Activated CD8-positive, alpha-beta memory T cell treated with anti-CD3 and anti-CD28 coated beads for 4 hours (primary cell): ENCODE measurements at places on chromosomes 7 and 10.

- no peak for DNase-seq
Observed at GRCh38 chr7:11216276-11216675, 242.6 kb downstream of the PHF14 start.

- no peak for DNase-seq
Observed at GRCh38 chr10:22620140-22620857, 94.1 kb downstream of the PIP4K2A start.

DNA sequence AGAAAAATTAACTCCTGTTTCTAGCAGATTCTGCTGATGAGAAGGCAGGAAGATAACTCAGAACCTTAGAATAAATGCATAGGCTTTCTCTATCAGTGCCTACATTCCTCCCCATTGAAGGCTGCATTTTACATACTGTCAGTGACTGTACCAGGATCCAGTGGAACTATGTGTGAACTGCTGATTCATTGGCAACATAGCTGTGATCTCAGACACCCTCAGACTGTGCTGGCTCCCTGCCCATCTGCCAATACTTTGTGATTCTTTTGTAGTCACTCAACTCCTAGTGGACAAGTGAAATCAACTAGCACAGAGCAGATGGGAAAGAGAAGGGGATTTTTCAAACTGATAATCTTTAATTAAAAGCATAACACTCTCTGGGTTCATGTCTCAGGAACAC is 375.8 kb downstream of the MDFIC start:
- DNase-seq: no peak

DNA sequence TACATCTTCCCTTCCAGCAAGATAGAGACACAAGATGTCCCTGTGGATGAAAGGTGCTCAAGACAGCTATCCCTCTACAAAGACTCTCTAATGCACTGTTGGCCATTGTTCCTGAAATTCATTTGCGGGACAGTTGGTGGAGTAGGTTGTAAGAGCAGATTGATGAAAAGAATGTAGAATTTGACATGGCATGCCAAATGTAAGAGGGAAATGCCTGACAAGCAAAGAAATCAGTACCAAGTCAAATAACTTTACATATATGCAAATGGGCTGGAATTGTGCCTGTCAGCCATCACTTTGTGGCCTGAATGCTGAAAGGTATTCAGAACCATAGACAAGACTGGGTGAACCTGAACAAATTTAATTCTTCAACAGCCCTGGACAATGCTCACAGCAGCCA is 120.3 kb upstream of the FAM204A start:
- no peak for DNase-seq

- no peak for DNase-seq
Observed at GRCh38 chr10:22219308-22219707, 1.5 kb upstream of the EBLN1 start.

- DNase-seq: no peak
Observed at GRCh38 chr7:120869700-120870099, 11.8 kb upstream of the TSPAN12 start.

- DNase-seq: no peak
Observed at GRCh38 chr10:80590585-80591125, 53.0 kb downstream of the SH2D4B start.

DNA sequence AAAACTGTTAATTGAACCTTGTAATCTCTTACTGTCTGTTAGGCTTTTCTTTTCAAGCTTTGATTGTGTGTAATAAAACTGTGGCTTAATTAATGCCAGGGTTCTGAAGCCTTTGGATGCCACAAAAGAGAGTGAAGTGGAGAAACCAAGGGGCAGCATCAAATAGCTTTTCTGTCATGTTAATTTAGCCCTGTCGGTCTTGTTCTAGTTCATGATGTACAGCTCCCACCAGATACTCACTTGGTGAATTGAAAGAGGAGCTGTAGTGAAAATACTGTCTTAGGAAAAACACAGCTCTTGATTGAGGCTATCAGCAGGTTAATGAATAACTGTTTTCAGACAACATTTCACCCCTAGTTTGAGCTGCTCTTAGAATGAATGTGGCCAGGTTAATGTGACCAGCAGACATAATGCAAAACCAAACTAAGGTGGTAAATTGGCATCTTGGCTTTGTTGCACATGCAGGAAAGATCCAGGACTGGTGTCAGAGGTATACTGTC is 94.2 kb downstream of the POLL start:
- no peak for DNase-seq

GRCh38 chr10:49508654-49509053 is 30.3 kb downstream of the ERCC6 start:
- DNase-seq: no peak

- no peak for DNase-seq
Observed at GRCh38 chr7:131052285-131052904, 275.3 kb upstream of the MKLN1 start.

GRCh38 chr10:101783736-101784118 is 481 bp upstream of the NPM3 start:
- no peak for DNase-seq

DNA sequence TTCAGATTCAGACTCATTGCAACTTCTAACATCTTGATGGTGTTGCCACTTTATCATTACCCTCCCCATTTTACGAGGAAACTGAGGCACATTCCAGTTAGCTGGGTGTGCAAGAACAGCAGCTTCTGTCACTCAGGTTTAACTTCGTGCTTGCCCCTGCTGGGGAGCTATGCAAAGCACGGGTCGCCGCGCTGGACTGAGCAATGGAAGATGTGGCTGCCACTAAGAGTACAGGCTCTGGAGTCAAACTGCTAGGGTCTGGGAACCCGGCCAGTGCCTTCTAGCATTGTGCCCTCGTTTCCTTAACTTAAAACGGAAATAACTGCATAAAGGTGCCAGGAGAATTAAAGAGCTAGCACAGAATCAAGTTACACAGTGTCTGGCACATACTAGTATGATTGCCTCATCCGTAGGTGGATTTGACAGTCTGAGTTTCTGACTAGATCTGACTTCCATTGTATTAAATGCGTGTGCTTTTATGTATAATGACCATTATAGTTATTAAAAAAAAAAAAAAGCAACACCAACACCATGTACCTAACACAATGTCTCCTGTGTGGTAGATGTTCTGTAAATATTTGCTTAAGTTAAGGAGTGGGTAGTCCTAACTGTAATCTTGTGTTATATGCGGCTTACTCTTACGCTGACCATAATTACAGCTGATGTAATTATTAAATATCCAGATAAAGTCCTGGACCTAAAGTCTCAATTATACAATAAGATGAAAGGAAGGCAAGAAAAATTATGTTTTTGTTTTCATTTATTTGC is 842 bp downstream of the ZNF22 start:
- peak; percentile 6 for DNase-seq

- no peak for DNase-seq
Observed at GRCh38 chr7:87498893-87499292, 23.4 kb upstream of the ABCB4 start.

GRCh38 chr7:149595541-149595940 is 97.9 kb upstream of the ZNF746 start:
- DNase-seq: no peak

GRCh38 chr10:110759523-110759922 is 112.2 kb upstream of the PDCD4 start:
- DNase-seq: no peak

DNA sequence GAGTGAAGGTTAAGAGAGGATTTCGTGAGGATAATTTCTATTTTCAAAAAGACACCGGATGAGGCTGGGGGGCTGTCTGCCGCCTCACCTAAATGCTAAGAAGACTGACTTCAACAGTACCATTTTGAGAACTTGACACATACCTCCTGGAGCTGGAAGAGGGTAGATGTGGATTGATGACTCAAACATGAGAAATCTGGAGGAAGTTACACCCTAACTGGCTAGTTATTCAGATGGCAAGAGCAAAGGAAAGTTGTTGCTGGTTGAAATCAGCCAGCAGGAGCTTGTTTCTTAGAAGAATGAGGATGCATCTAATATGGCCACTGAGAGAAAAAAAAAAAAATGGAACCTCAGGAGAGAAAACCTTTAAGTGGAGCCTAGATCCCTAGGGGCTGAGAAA is 76.2 kb upstream of the KIAA1217 start:
- no peak for DNase-seq

DNA sequence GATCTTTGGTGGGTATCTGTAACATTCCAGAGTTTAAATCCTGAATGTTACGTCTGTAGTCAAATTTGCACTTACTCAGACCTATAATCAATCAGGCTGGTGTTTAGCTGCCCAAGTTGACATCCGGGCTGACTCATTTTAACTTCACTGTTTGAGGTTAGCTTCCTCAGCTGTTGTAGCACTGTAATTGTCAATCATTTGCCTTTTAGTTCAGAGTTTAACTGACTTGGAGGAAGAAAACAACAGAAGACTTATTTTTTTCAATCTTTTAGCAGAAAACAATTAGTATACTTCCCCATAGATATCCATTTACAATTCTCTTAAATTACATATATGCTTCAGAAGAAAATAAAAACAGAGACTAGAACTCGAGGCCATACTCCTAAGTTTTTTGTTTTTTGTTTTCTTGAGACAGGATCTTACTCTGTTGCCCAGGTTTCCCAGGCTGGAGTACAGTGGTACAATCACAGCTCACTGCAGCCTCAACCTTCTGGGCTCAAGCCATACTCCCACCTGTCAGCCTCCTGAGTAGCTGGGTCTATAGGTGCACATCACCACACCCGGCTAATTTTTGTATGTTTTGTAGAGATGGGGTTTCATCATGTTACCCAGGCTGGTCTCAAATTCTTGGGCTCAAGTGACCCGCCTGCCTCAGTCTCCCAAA is 38.5 kb upstream of the LRRC17 start:
- DNase-seq: no peak

DNA sequence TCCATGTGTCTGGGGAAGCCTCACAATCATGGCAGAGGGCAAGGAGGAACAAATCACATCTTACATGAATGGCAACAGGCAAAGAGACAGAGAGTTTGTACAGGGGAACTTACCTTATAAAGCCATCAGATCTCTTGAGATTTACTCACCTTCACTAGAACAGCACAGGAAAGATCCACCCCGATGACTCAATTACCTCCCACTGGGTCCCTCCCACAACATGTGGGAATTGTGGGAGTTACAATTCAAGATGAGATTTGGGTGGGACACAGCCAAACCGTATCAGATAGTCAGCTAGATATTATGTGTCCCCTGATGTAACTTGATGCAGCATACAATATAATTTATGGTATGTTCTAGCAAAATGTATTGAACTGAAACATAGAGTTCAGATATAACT is 14.1 kb upstream of the CEP41 start:
- no peak for DNase-seq

- no peak for DNase-seq
Observed at GRCh38 chr10:117736655-117737054, 194.1 kb downstream of the EMX2 start.

DNA sequence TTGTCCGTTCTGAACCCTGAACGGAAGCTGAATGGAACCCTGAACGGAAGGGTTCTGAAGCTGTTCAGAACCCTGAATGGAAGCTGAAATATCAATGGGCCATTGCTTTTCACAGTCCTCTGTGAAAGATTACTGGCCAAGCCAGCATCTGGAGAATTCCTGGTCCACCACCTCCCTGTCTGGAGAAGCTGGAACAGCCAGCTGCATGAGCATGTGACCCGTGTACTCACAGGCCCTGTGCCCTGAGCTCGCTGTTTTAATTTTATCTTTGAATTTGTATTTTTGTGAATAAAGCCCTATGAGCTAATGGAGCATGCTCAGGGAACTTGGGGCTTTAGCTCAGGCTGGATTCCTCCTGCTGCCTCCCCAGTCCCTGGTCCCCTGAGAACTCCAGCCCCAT is 37.2 kb downstream of the HTRA1 start:
- no peak for DNase-seq

- no peak for DNase-seq
Observed at GRCh38 chr10:132707121-132707775, 78.7 kb downstream of the NKX6-2 start.

- no peak for DNase-seq
Observed at GRCh38 chr10:4278186-4278585, 493.2 kb upstream of the KLF6 start.

DNA sequence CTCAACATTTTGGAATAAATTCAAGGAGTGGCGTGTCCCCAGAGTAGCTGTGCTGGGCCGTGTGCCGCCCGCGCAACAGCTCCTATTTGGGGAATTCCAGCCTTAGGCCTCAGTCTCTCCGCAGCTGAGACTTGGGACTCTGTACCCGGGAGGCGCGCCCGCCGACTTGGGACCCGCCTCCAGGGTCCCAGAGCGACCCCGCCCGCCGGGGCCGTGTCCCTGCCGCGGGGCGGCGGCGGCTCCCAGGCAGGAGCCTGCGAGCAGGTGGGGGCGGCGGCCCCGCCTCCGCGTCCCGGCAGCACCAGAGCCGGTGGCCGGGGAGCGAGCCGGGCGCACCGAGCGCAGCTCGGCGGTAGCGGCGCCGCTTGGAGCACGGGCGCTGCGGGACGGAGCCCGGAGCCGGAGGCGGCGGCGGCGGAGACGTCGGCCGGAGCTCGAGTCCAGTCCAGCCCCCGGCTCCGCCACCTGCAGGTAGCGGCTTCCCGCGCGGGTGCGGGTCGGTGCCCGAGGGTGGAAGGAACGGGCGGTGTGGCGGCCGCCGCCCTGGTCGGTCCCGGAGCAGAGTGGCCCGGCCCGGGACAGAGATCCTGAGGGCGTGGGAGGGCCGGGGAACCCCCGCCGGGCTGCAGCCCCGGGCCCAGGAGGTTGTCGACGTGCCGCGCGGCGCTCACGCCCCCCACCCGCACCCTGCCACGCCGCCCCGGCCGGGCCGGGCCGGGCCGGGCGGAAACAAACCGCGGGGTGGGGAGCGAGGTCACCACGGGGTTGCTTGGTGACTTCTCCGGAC is at the start of gene WIPF3:
WIPF3 (plus strand) TSS at position 301 of the 787 bp plus-strand sequence. CDS start 28,217 bp downstream, outside the sequence.
- no peak for DNase-seq

GRCh38 chr7:11754933-11755332 is 77.1 kb downstream of the THSD7A start:
- DNase-seq: no peak

GRCh38 chr10:43595739-43596298 is 10.4 kb upstream of the ZNF485 start:
- no peak for DNase-seq

GRCh38 chr10:36538953-36539586 is 586.3 kb upstream of the ANKRD30A start:
- DNase-seq: no peak

DNA sequence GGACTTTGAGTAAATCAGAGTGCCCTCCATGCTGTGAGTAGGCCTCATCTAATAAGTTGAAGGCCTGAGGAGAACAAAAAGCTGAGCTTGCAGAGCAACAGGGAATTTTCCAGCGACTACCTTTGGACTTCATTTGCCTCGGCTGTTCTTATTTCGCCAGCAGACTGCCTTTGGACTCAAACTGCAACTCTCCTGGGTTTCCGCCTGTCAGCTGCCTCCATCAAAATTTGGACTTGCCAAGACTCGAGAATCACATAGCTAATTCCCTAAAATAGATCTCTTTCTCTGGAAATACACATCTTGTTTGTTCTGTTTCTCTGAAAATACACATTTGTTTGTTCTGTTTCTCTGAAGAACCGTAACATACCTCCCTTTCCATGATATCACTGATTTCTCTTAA is 93.8 kb downstream of the ITGB8 start:
- no peak for DNase-seq

GRCh38 chr10:97361537-97361901 is 27.0 kb upstream of the FRAT2 start:
- DNase-seq: no peak

DNA sequence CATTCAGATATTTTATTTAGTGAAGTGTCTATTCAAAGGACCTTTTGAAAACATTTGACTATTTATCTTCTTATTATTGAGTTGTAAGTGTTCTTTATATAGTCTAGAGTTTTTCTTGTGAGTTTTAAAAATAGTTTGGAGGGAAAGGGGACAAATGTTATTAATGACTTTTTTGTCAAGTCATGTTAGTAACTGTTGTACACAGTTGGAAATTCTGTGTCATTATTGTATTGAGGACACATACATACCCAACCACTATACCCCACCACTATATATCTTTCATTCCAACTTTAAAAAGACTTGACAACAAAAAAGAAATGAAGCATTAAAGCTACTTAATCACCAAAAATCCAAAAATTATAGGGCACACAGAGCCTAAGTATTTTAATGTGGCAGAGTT is 53.2 kb upstream of the OIT3 start:
- no peak for DNase-seq
